ENCODE measurements at places on chromosomes 3 and 15.

GRCh38 chr3:50351323-50351697 lies 648 bp downstream of the CYB561D2 start:
- no peak for DNase-seq

GRCh38 chr15:34783991-34784390 lies 11.4 kb downstream of the ACTC1 start:
- DNase-seq: no peak

DNA sequence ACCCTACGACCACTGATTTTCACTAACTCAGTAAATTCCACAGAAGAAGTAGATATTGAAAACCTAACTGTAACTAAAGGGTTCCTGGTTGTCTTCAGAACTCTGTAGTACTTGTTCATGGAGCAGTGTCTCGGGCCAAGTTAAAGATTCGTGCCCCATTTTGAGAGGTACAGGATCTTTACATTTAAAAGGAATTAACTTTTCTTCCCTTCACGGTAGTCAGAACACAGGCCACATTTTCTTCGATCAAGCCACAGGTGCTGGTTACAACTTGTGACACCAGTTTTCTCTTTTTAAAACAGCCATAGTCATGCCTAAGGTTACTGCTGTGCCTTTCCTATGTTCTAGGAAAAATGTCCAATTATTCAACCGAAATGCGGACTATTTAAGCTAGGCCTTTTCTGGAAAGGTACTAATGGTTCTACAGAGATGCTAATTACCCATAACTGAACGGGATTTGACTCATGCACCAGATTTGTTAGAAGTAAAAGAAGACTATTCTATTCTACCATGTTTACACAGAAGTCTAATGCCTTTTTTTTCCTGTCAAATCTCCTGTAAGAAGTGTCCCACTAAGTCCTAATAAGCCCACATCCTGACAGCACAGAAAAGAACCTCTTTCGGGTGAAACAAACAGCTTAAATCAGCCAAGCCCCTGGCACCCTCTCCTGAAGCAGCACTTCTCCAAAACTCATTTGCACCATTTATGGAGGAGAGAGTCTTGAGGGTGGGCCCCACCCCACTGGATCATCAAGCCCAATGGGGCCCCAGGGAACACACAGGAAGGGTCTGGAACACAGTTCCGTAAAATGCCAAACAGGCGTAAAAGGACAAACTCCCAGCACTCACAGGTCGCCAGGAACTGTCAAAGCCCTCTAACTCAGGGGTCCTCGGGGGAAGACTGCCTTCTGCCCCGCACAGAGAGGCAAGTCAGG lies 1.9 kb downstream of the LRIG1 start:
- no peak for DNase-seq

GRCh38 chr3:181402347-181402746 lies 309.4 kb upstream of the SOX2 start:
- DNase-seq: no peak

DNA sequence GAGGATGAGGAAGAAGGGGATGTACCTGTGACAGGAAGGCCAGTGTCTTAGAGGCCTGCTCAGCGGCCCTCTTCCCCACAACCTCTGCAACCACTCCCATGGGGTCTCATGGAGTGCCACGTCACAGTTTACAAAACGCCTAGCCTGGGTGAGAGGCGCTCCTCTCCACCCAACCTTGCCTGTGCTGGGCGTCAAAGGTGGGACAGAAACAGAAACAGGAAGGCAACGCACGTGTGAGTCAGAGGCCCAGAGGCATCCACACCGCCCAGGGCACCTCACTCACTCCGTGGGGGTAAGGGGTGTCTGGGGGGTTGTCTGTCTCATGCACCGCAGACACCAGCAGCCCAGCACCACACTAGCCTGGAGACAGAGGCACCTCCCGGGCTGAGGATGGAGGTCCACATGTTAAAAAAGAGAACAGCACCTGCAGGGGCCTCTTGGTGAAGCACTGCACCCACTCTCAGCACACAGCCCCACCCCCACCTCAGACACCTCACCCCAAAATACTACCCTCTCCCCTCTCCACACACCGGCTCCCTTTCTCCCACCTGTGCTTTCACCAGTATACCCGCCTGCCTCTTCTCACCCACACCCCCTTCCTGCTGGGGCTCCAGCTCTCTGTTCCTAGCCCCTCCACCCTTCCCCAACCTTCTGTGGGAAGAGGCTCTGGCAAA lies 4.7 kb upstream of the CALML4 start:
- DNase-seq: peak; percentile 32

GRCh38 chr15:30922480-30923311 lies 19.0 kb downstream of the FAN1 start:
- DNase-seq: no peak

DNA sequence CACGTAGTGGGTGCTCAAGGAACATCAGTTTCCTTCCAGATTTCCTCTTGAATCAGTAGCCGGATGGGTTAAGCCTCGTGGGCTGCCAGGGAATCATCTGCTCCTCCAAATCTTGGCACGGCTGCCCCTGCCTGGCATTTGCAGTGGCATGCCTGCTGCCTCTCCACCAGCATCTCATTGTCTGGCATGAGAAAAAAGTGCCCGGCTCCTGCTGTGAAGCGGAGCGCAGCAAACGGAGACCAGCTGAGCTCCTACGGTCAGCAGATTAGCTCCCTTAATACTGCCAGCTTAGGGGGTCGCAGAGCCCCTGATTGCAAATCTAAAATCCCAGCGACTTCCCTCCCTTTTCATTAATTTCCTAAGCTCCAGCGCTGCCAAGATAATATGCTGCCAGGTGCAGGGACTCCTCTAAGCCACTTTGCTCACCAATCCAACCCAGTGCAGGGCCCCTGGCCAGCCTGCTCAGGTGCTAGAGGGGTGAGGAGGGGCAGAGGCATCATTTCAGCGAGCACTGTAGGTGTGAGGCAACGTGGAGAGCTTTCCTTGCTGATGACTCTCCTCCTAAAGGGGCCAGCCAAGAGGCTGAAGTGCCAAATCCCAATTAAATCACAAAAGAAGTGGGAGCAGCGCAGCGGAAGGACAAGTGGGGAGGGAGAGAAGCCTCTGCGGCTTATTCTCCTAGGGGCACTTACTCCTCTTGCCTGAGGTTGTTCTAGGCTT lies 49.6 kb upstream of the ST8SIA2 start:
- no peak for DNase-seq

GRCh38 chr3:78794431-78794830 lies 973.4 kb downstream of the ROBO1 start:
- no peak for DNase-seq

GRCh38 chr3:126935756-126936509 lies 47.0 kb upstream of the PLXNA1 start:
- DNase-seq: no peak

DNA sequence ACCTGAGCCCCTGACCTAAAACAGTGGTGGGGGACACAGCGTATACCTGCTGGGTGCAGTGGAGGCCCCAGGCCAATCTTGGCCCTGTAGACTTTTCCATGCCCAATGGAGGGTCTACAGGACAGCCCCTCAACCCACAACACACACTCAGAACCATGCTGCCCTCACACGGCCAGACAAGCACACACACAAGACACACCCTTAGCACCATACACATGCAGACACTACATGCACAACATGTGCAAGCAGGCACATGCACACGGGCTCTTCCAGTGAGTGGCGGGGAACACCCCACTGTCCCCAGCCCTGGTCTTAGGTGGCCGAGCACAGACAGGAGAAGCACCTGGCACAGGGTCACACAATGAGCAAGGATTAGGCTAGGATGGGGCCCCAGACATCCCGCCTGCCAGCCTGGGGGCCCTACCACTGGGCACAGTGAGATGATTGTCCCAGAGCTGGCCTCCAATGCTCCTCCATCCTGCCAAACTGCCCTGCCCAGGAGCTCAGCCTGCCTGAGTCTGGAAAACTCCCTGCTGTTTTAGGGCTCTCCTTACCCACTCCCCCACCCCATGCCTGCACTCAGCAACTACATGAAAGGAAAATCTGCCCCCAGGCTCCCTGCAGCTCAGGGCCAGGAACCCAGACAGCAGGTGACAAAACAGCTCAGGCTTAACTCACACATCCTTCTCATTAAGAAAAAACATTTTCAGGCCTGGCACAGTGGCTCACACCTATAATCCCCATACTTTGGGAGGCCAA lies 15.8 kb downstream of the IQSEC1 start:
- no peak for DNase-seq

- no peak for DNase-seq
Measured at GRCh38 chr3:170344971-170345370, 12.5 kb upstream of the SKIL start.

- no peak for DNase-seq
Measured at GRCh38 chr15:95929232-95929846, 401.2 kb upstream of the NR2F2 start.

- DNase-seq: no peak
Measured at GRCh38 chr15:79094611-79095021, 4.0 kb upstream of the RASGRF1 start.

DNA sequence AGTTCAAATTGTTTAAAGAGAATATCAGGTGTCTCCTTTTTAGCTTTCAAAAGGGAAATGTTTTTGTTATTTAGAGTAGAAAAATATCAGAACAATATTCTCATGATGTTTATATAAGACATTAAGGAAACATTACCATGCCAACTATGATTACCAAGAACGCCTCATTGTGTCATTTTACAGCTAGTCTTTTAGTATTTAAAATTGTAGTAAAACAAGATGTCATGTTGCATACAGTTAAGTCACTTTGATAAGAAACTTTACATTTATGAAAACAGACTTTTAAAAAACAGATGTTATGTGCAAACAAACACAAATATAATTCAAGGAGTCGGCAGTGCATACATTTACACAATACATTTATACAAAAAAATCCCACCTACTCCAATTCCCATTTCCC lies 4.4 kb downstream of the PLSCR4 start:
- DNase-seq: no peak

DNA sequence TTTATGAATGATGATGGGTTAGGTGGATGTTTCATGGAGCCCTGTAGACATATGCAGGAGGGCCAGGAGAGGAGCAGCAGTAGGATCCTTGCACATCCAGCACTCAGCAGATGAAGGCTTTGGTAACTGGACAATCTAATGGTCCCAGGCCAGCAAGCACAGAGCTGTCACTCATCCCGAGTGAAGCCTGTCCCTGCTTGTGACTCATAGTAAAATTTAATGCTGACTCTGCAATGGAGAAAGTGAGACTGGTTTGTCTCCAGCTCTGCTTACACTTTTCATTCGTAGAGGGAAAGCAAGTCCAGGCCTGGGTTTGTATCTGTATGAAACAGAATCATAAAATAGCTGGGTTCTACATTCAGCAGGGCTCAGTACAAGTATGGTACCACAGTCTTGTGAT lies 131.7 kb downstream of the DTWD1 start:
- no peak for DNase-seq

- DNase-seq: no peak
Measured at GRCh38 chr15:52255008-52255407, 40.6 kb downstream of the MYO5C start.

GRCh38 chr3:3346556-3346955 lies 167.1 kb upstream of the CRBN start:
- DNase-seq: no peak

- DNase-seq: no peak
Measured at GRCh38 chr3:117752984-117753717, 1043.6 kb downstream of the TUSC7 start.

DNA sequence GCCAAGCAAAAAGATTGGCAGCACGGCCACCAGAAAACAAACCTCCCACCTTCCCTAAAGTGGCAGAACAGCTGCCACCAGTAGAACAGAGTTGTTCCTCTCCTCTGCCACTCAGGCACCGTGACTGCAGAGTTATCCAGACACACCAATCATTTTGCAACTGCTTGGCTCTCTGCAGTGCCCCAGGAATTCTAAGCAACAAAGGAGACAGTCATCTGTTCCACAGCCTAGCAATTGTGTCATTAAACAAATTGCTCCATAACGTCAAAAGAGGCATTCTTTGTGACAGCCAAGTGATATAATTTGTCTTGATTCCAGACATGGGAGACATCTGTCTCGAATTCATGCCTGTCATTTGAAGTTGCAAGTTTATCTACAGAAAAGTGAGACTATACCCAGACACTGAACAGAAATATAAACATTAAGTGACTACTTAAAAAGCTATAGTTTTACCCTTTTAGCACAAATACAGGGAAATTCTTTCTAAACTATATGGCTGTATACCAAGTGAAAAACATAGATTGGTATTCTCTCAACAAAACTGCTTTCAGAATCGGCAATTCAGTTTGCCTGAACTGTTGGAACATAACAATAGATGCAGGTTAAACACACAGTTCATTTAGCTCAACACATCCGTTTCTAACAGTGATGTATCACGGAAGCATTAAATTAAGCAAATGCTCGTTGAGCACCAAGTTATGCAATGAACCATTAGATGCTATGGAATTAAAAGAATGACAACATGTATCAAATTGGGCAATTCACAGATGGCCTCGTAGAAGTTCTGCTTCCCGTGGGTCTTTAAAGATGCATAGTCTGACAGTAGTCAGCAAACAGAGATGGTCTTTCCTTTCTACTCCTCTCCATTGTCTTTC lies 281.3 kb downstream of the FGF12 start:
- DNase-seq: no peak

DNA sequence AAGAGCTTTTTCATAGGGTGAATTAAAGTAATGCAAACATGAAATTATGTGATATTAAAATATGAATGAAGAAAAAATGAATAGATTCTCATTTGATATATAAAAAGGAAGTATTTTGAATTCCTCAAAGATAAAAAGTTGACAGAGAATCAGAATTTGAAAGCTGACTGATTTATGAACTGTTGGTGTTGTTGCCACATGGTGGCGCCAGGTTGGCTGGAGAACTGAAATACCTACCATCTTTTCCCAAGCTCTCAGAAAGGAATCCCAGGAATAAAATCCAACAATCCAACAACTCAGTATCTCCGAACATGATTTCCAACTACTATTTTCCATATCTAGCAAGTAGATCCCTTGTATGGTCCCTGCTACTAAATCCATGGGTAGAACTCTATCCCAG lies 3.1 kb downstream of the MYRIP start:
- no peak for DNase-seq

DNA sequence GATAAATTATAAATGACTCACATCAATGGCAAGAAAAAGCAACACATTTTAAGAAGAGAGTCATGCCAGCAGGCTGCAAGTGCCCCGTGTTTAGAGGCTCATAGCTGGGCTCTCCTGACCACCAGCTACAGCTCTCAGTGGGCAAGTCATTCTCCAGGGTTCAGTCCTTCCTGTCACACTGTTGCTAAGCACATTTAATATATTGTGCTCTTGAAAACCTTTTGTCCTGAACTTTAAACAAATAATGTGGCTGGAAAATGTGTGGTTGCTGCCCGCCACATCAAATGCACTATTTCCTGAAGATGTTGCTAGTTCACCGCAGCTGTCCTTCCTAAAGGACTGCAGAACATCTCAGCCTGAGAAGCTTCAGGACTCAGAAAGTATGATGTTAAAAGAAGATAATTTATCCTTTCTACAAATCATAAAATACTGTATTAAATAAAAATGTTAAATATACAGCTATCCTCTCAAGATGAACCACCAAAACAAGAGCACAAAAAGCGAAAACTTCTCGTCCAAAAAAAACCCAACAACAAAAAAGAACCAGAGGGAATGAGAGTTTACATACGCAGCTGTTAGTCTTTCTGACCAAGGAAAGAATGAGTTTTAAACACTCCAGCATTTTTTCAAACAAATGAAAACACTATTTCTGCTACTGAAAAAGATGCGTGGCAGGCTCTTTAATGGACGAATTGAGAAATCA lies 951 bp downstream of the TARS3 start:
- DNase-seq: peak; percentile 40

- peak; percentile 57 for DNase-seq
Measured at GRCh38 chr3:101574388-101575112, 570 bp downstream of the PCNP start.

Data from stimulated activated CD4-positive, alpha-beta T cell treated with anti-CD3 and anti-CD28 coated beads, Interleukin-2, amount 100 ng/mL, for 24 hours (primary cell).